ENCODE measurements at places on chromosomes 6 and 20.

DNA sequence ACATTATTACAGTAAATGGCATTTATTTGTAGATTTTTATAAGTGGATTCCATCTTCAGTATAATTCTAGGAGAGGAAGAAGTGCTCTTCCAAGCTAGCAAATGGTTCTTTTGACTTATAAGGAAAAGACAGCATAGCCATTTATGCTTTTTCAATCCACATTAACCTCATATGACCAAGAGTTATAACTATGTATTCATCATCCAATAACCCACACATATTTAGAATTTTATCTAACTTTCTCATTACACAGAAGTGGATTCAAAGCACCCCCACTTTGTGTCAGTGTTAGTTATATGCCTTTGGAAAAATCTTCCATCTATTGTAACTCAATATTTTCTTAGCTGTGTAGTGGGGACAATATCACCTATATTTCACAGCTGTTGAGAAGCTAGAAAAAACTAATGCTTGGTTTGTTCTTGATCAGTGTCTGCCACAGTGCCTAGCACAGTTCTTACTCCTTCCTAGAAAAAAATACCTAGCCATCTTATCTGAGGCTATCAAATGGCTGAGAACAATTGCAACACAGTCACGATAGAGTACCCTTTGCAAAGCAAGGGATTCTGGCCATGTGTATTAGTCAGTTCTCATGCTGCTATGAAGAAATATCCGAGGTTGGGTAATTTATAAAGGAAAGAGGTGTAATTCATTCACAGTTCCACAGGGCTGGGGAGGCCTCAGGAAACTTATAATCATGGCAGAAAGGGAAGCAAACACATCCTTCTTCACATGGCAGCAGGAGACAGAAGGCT is 986.3 kb downstream of the TFAP2A start:
- no peak for DNase-seq

DNA sequence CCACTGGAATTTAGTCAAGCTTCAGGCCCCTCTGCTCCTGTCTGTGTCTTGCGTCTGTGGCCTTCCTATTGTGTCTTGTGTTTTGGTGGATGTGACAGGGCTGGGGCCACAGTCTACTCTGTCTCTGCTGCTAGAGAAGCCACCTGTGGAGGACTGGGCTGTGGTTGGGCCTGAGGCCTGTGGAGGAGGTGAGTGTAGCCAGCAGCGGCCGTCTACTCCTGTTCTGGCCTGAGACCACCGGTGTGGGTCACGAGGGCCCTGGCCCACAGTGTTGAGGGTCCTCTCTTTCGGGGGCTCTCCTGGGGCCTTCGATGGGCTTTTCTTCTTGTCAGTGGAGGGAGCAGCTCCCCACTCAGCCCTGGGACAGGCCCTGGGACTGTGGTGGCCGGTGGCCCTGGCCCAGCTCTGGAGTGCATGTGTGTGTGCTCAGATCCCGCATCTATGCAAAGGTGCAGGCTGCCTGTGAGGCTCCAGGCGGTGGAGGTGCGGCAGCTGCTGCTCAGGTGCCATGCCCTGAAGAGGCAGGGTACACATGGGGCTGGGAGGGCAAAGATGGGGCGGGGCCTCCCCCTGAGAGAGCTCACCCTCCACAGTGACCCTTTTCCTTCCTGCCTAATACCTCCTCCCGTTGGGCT is 20.8 kb downstream of the SDCBP2 start:
- no peak for DNase-seq

DNA sequence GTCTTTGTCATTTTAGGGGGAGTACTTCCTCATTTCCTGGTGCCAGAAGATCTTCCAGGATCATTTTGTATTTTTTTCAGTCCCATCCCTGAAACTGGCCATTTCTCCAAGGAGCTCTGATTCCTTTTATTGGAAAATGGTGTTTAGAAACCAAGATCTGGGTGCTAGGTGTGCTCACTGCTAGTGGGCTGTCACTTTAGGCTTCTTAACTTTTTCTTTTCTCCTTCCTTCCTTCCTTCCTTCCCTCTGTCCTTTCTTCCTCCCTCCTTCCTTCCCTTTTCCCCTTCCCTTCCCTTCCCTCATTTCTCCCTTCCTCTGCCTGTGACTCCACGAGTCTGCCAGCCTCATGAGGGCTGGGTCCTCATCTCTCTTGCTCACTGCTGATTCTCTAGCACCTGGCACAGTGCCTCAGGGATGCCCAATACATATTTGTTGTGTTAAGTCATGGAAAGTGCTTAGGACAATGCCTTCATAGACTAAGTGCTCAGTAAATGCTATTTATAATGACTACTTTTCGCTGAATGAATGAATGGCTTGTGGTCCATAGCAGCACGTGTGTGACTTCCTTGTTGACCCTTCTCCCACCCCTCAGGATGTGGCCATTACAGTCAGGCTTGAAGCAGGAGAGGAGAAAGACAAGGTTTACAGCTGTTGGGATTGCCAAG is 36.9 kb downstream of the APCDD1L start:
- DNase-seq: no peak

GRCh38 chr6:168507297-168507696 is 66.3 kb downstream of the SMOC2 start:
- no peak for DNase-seq

Measured in putamen (tissue), 1 donor.